Inflammatory macrophage treated with lipopolysaccharide for 4 hours (primary cell): ENCODE measurements at places on chromosomes 3 and 15.

- no peak for DNase-seq
These were observed 193.0 kb upstream of the THRB start for GRCh38 chr3:24687671-24688070.

- DNase-seq: peak; percentile 86
These were observed 11.2 kb downstream of the C3orf52 start for GRCh38 chr3:112097378-112097777.

DNA sequence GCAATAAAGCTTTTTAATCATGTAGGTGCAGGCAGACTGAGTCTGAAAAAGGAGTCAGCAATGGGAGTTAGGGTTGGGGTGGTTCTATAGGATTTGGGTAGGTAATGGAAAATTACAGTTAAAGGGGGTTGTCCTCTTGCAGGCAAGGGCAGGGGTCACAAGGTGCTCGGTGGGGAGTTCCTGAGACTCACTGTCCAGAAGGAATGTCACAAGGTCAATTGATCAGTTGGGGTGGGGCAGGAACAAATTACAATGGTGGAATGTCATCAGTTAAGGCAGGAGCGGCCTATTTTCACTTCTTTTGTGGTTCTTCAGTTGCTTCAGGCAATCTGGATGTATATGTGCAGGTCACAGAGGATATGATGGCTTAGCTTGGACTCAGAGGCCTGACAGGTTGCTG, 13.9 kb downstream of the CCR5AS start:
- no peak for DNase-seq

DNA sequence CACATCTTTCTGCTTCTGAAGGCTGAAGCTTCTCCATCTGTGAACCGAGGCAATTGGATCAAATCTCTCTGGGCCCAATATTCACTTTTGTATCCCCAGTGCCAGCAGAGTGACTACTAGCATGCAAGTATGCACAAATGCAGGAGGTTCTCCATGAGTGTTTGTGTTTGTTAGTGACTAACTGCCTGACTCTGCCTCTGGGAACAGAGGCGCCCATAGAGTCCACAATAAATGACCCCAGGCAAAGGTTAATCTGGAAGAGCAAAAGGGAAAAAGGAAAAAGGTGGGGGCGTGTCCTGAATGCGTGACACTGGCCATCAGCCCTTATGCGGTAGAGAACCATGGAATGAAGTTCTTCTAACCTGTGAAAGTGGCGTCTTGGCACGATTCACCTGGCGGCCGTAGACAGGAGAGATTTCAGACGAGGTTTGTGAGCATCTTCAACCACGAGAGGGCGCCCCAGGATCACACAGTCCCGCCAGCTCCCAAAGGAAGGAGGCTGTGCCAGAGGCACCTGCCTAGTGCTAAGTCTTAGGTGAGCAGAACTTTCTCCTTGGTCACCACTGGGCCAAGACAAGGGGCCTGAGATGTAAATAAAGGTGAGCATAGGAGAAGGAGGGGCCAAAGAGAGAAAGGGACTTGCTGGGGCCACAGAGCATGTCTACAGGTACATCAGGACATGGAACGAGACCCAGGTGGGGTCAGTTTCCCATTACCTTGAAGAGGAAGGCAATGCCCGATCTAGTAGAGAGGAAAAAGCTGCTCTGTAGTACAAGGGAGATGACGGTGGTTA, 44.2 kb downstream of the RBPMS2 start:
- peak; percentile 64 for DNase-seq

- DNase-seq: no peak
These were observed 81.4 kb downstream of the IL1RAP start for GRCh38 chr3:190595179-190595795.
